H4 (cell line): ENCODE measurements at places on chromosomes 7 and 10. TPM values are rescaled to one million over a fixed set of nuclear protein-coding genes. Genes with fewer than 3 reads are reported as not detected.
A peak's percentile ranks its signal among the peaks of the same experiment; 100 is the strongest.

Gene CCDC7
- 1.2 and 3.0 TPM in 2 replicates for total RNA-seq

Gene NHLRC2
- 7.6 and 10.2 TPM in 2 replicates for total RNA-seq

Gene UROS
- 90.0 and 116 TPM in 2 replicates for total RNA-seq

Gene VENTX
- not detected in 2 replicates for total RNA-seq

Gene TUBAL3
- 0.25 TPM in 1 of 2 replicates, not detected in the other for total RNA-seq

Gene LOXL4
- 0.27 TPM in 1 of 2 replicates, not detected in the other for total RNA-seq

Gene LRRC61
- total RNA-seq, result not detected in 2 replicates

DNA sequence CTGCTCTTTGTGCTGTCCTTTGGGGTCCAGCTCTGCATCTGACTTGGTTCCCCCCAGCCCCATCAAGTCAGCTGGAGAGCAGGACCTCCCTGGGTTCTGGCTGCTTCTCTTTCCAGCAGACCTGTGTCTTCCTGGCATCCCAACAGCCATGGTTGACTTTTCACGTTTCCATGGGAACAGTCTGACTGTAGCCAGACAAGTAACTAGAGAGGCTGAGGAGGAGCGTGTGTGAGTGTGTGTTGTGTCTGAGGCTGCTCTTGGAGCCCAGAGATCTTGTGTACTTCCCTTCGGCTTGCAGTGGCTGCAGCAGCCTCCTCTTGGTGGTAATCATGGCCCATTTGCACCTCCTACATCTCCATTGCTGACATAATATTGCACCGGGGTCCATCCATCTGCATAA, 332.0 kb downstream of the RPS24 start:
- no peak for DNase-seq

DNA sequence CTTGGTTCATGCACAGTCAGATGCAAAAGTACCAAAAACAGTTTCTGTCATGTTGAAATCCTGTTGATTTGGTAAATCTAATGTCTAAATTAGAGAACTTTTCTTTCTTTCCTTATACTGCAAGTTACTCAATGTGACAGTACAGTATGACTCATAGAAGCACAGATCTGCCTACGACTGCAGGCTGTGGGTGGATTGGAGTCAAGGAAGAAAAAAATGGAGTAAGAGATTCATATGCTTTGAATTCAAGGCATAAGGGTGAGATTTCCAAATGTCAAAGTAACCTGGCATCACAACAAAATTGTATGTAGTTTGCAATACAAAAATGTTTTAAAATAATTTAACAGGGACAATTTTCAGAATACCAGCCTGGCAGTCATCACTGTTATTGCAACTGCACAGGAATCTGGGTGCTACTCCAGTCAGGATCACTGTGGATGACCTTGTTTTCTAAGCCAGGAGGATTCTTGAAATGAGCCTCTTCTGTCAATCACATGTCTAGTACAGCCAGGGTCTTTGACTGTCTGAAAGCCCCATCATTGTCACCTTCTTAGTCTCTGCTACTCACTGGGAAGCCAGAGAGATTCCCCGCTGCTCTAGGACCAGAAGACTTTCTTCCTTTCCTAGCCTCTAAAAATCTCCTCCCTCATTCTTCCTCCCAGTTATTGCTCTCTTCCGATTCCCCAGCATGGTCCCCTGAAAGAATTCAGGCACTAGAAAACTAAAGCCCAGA, 83.6 kb downstream of the CD36 start:
- DNase-seq, result peak; percentile 86

GRCh38 chr7:104938741-104939390, 75.1 kb upstream of the KMT2E start:
- no peak for DNase-seq

GRCh38 chr10:120403109-120403508, 53.9 kb upstream of the PLPP4 start:
- no peak for DNase-seq

DNA sequence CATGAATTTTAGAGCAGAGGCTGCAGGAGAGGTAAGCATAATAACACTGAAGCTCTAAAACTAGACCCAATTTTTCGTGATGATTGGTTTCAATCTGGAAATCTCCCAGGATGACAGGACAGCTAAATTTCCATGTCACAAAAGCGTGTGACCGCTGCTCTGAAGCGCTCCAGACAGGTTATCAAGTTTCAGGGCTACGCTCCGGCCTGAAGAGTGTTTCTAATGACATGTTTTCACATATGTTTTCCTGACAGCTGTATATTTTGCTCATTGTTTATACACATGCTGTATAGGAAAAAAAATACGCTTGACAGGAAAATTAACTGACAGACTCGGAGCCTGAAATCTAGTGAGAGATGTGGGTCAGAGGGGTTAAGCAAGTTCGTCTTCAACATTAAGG, 219.8 kb upstream of the BMPER start:
- no peak for DNase-seq

GRCh38 chr10:125118011-125118611, 42.3 kb downstream of the CTBP2 start:
- DNase-seq, result no peak

DNA sequence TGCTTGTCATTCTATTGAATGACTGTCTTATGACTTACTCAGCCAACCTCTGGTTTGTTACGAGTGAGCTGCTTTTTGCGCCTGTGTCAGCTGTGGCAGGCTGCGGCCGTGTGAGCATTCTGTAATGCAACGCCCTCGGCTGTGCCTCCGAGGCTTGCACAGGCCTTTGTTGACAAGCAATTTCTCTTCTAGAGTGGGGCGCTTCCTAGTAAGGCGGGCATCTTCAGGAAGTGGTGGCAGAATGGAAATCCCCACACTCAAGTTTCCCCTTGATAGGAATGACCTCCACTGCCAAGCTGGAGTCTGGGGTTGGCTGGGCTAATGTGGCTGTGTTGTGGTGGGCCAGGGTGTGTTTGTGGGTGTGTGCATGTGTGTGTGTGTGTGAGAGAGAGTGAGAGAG, 20.2 kb upstream of the TMEM178B start:
- peak; percentile 54 for DNase-seq

DNA sequence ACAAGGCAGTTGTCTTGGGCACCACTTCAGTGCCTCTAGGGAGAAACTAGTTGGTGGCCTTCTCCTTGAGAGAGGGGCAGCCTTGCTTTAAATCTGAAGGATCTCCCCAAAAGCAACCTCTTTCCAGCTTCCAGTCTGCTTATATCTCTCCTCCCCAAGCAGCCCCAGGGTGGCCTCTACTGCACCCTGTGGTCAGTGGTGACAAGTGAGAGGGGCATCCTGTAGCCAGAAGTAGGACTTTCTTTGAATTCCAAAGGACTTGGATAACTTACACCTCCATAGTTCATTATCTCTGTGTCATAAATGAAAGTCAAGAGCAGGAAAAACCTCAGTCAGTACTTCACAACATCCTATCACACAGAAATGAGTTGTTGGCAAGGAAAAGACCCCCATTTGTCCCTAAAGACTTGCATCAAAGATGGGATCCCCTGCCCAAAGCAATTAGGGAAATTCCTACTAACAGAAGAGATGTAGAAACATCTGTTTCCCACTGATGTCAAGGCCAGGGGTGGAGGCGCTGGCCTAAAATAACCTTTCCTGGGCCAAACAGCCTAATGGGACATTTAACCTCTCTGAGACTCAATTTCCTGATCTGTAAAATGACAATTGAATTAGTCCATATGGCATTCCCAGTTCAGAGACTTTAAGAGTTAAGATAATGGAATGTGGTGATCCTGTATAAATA, 44.0 kb upstream of the ANKRD1 start:
- no peak for DNase-seq

DNA sequence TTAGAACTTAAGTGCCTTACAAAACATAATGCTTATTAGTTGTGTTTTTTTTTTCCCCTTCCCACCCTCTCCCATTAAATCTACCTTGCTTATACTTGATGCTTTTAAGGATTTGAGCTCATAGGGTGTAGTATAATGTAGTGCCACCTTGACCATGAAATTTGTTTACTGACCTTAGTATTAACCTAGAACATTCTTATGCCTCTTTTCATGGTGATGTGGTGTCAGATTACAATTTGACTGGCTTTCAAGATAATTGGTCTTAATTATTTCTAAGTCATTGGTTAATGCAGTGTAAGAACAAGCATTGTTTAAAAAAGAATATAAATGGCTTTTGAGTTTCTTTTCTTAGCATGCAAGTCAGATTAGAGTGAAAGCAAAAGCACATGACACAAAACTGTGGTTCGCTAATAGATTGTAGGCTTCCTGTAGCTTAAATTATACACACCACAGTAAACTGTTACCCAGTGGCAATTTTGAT, 61.8 kb downstream of the ADD3 start:
- peak; percentile 39 for DNase-seq

GRCh38 chr7:90210981-90211380, 559 bp upstream of the STEAP2 start:
- DNase-seq, result no peak

GRCh38 chr10:69515699-69516259, 57.4 kb downstream of the NEUROG3 start:
- DNase-seq, result peak; percentile 62

DNA sequence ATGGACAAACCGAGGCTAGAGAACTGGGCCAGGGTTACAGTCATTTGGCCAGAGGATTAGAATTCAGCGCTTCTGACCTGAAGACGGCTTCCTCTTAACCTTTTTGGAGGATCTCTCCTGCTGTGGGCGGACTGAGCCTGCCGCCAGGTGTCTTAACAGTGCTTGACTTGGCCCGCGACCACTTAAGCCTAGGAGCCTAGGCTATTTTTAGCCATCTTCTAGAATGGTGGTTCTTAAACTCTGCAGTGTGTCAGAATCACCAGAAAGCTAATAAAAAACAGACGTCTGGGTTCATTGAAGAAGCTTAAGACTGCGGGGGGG, 722 bp downstream of the MDH2 start:
- no peak for DNase-seq

GRCh38 chr7:668139-668931, 58.2 kb upstream of the DNAAF5 start:
- DNase-seq, result peak; percentile 58

- DNase-seq, result no peak
These were observed 155.8 kb upstream of the HABP2 start for GRCh38 chr10:113397047-113397446.

DNA sequence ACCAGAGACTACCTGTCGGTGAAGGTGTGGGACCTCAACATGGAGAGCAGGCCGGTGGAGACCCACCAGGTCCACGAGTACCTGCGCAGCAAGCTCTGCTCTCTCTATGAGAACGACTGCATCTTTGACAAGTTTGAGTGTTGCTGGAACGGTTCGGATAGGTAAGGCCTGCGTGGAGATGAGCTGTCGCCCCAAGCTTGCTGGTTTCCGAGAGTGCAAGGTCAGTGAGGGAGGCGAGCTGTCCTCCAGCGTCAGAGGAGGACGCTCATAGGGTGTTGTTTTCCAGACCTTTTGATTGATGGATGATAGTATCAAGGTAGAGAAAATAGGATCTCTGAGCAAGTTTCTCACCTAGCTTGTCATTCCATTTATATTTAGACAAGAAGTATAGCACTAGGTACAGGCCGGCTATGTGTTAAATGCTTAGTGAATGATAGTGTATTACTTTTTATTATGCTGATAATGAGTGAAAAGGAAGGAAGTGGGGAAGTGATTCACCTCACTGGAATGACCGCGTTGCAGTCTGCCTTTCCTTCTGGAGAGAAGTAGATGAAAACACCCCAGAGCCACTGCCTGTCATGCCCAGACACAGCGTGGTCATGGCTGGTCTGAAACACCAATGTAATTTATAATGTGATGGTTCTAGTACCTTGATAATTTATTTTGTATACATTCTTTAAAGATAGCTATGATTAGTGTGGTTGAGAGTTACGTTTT, 33.9 kb downstream of the BNIP3 start:
- DNase-seq, result peak; percentile 47

- DNase-seq, result no peak
These were observed 540.1 kb upstream of the FZD8 start for GRCh38 chr10:36182179-36182566.

DNA sequence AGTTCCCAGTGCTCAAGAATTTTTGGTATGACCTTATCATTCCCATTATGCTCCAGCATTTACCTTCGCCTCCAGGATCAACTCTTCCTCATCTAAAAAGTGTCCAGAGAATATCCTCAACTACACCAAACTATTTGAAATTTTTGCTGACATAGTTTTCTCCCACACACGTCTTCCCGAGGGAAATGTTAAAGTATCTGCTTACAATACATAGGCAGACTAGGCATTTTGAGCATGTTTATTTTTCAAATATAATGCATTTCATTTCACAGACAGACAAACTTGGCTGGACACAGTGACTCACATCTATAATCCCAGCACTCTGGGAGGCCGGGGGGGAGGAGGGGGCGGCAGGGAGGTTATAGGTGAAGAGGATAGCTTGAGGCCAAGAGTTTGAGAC, 177.1 kb upstream of the TRIM24 start:
- no peak for DNase-seq

- peak; percentile 61 for DNase-seq
These were observed 11.3 kb downstream of the GNAI1 start for GRCh38 chr7:80145780-80146422.

DNA sequence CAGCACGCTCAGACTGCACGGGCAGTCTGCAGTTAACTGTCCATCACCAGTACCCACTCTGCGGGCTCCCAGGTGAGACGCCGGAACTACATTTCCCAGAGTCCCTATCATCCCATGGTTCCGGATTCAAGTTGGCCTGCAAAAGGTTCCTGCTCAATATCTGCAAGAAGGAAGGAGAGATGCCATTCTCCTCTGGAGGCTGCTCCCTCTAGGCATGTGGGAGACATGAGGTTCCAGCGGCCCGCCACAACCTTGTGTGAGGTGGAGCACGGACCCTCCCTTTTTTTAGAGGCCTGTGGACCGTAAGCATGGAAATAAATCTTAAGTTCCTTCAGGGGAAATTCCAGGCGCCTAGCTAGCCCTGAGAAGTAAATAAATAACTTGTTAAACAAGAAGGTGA, 29.7 kb downstream of the NUP42 start:
- no peak for DNase-seq

DNA sequence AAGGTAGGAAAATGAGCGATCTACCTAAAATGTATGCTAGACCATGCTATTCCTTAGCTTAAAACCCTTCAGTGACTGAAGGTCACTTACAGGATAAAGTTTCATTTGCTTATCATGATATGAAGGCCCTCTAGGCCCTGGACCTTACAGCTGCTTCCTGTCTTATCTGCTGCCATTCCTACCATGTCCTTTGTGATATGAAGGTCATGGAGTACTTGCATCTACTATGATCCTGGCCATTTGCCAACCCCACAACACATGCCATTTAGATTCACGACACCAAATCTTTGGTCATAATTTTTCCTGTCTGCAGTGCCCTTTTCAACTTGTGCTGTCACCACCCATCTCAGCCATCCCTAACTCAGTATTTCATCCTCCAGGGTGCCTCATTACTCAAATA, 181.8 kb upstream of the MDFIC start:
- DNase-seq, result no peak

GRCh38 chr10:91741356-91741755, 56.9 kb upstream of the TNKS2 start:
- DNase-seq, result no peak

DNA sequence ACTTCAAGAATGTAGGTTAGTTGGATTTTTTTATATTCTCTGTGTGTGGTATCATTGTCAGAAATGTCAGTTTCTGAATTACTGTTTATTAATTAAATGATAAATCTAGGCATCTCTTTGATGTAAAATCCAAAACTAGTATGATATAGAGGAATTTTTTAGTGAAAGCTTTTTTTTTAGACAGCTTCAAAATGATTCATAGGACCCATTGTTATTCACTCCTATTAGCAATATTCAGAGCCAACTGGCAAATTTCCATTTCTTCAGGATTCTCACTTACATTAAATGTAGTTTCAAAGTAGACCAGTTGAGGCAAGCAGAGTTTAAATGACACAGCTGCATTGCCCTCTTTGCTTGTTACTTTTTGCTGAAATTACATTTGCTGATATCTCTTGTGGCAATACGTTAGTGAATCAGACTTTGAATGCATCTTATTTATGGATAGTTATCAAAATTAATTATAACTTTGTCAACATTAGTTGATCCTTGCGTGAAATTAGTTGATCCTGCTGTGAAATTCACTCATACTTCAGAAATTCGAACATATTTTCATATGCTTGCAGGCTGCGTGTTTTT, 20.3 kb downstream of the ZNF277 start:
- no peak for DNase-seq
